ENCODE measurements at places on chromosomes 12 and 14.
A peak's percentile ranks its signal among the peaks of the same experiment; 100 is the strongest.

DNA sequence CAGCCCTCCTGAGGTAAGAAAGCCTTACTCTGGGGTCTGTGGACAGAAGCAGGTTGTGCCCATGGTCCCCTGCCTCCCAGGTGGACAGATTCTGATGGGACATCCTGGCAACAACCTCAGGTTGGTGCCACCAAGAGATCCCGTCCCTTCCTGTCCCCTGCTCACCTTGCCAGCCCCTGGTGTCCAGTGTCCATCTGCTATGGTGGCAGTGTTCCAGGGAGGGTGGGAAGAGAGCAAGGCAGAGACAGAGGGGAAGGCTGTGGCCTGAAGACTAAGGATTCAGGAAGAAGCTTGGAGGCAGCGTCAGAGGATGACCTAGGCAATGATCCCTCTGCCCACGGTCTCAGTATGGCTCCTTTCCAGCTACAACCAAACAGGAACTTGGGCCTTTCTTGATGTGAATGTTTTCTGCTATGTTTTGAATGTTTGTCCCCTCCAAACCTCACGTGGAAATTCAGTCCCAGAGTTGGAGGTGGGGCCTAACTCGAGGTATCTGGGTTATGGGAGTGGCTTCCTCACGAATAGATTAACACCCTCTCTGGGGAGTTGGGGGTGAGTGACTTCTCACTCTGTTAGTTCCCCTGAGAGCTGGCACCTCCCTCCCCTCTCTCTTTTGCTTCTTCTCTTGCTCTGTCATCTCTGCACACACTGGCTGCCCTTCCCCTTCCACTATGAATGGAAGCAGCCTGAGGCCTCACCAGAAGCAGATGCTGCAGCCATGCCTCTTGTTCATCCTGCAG lies 26.9 kb downstream of the IQSEC3 start:
- DNase-seq: no peak

DNA sequence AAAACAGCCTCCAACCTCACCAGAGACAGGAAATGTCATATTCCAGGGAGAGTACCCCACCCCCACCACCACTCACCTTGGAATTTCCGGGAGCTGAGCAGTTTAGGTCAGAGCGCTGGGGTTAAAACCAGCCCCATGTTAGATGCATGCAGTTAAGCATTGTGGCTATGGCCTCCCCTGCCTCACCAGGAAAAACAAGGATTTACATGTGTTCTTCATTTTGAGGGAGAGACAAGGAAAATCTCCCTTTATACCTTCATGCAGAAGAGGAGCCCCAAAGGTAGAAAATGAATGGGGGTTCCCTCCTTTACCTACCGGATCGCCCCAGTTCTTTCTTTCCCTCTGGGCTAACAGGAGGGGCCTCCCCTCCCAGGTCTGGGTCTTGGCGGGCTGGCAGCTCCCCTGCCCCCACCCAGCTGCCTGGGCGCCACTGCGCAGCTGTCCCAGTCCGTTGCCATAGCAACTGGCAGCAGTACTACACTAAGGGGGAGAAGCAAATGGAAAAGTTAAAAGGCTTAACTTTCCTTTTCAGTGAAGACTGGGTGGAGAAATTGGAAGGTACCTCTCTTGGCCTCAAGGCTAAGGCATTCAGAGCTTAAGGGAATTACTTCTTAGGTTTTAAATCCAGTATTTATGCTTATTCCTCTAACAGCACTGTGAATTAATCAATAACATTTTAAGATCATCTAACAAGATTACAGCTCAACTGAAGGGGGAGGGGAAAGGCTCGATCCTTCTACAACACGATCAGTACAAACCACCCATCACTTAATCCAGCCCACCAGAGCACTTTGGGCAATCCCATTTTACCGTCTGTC lies 20.5 kb downstream of the CBX5 start:
- DNase-seq: peak; percentile 59

GRCh38 chr12:13390381-13390861 lies 193.9 kb downstream of the EMP1 start:
- peak; percentile 90 for DNase-seq

GRCh38 chr14:36493761-36494160 lies 26.3 kb downstream of the NKX2-1 start:
- DNase-seq: no peak
